HCT116 (cell line): ENCODE measurements at places on chromosomes 1 and 21. TPM values are rescaled to one million over a fixed set of nuclear protein-coding genes. Genes with fewer than 3 reads are reported as not detected.
A peak's percentile ranks its signal among the peaks of the same experiment; 100 is the strongest.

Gene RAB42
- not detected for total RNA-seq

Gene IGSF5
- total RNA-seq, result not detected

- no peak for DNase-seq
- peaks cover 28% of the 10 kb centered on the region for H3K4me1 ChIP-seq
- H3K4me3 ChIP-seq, result peak overlapping the region; percentile 94
- no peaks in the 10 kb centered on the region for H3K36me3 ChIP-seq
These were observed 1.2 kb downstream of the CAMK2N1 start for GRCh38 chr1:20484519-20485462.

- no peak overlapping the region for H3K4me3 ChIP-seq
- H3K27ac ChIP-seq, result no peak overlapping the region
- H3K4me1 ChIP-seq, result peaks cover 7% of the 10 kb centered on the region; the same call in 1 of the 2 replicates
- no peaks in the 10 kb centered on the region for H3K36me3 ChIP-seq
- DNase-seq, result no peak
These were observed 94.5 kb downstream of the SYT2 start for GRCh38 chr1:202615501-202616354.

- H3K4me3 ChIP-seq, result no peak overlapping the region
- H3K27me3 ChIP-seq, result no peaks in the 10 kb centered on the region
- no peak for DNase-seq
- no peaks in the 10 kb centered on the region for H3K36me3 ChIP-seq
- H3K27ac ChIP-seq, result no peak overlapping the region
These were observed 41.9 kb downstream of the WNT9A start for GRCh38 chr1:227905573-227906487.

DNA sequence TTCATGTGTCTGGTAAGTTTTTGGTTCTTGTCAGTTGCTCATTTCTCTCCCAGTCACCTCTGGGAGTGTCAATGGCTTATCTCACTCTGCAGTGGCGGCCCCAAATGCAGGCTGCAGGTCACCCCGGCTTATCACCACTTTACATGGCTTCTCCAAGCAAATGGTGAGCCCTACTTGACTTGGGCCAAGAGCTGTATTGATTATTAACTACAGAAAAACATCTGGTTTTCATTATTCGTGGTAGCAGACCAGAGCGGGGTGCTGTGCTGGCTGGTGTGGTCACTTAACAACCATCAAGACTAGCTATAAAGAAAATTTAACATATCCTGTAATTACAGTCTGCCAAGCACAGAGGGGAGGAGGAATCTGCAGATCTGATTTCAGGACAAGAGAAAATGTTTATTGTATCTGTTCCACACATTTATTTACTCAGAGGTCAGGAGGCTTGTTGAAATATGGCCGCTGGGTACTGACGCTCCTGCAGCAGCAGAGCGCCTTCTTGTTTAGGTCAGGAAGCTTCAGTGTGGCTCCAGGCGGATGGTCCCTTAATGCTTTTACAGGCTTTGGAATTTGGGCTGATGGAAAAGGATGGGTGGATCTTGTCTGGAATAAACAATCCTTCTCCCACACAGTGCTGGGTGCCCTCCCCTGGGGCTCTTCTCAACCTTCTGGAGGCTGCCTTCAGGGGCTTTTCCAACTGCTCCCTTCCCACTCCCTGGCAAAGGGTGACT is 87.8 kb downstream of the HLX start:
- H3K4me1 ChIP-seq, result no peaks in the 10 kb centered on the region
- no peak overlapping the region for H3K4me3 ChIP-seq
- no peak overlapping the region for H3K27ac ChIP-seq

GRCh38 chr1:206885341-206886060 is 11.7 kb upstream of the IL24 start:
- H3K27ac ChIP-seq, result no peak overlapping the region
- H3K4me1 ChIP-seq, result no peaks in the 10 kb centered on the region
- no peak for DNase-seq
- no peaks in the 10 kb centered on the region for H3K27me3 ChIP-seq

DNA sequence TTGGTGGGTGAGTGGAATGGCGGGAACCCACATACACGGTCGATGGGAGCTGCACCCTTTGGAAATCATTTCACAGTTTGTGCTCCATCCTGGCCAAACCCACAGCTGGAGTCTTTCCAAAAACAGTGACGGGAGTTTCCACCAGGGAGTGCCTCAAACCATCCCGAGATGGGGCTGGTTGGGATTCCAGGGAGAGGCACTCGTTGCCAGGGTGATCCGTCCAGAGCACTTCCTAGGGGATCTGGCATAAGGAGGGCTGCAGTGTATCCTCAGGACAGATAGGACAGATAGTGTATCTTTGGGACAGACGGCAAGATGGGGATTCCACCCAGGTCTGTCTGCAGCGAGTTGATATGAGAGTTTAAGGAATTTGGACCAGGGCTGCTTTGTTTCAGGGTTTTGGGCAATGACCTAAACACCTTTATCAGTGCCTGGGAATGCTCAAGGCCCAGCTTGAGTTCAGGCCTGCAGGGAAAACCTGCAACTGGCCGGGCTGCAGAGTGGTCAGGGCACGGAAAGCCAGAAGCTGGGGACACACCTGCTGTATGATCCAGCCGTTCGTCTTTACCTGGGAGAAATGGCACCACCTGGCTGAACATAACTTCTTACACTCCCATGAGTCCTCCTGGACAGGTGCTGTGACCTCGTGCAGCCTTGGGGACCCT is 3.4 kb upstream of the POFUT2 start:
- H3K27me3 ChIP-seq, result no peaks in the 10 kb centered on the region
- H3K4me1 ChIP-seq, result peaks cover 25% of the 10 kb centered on the region
- no peak overlapping the region for H3K27ac ChIP-seq
- no peak for DNase-seq
- no peak overlapping the region for H3K4me3 ChIP-seq
- no peaks in the 10 kb centered on the region for H3K36me3 ChIP-seq

- H3K4me1 ChIP-seq, result no peaks in the 10 kb centered on the region; the same call in 1 of the 2 replicates
- no peak overlapping the region for H3K4me3 ChIP-seq
- H3K36me3 ChIP-seq, result no peaks in the 10 kb centered on the region
These were observed 106.8 kb downstream of the EPHB2 start for GRCh38 chr1:22817462-22817861.

DNA sequence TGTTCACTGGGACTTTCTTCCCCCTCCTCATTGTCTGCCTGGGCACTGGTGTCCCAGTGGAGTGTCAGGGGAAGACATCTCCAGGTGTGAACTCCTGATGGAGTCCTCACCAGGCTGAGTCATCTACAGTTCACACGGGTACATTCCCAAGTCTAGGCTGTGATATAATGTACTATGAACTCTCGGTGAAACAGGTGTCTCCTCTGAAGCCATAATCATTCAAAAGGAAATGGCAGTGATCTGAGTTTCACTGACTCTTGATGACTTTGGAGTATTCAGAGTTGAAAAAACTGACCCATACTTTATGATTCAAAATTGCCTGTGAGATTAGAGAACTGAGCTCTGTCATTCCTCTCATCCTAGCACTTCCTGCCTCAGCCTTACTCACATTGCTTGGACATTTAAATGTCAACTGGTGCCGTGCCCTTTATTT is 9.1 kb downstream of the LAMC2 start:
- peak overlapping the region; percentile 5; the same call in 1 of the 2 replicates for H3K4me3 ChIP-seq
- H3K36me3 ChIP-seq, result no peaks in the 10 kb centered on the region
- H3K27me3 ChIP-seq, result no peaks in the 10 kb centered on the region
- peak; percentile 23 for DNase-seq
- H3K4me1 ChIP-seq, result peaks cover 8% of the 10 kb centered on the region

DNA sequence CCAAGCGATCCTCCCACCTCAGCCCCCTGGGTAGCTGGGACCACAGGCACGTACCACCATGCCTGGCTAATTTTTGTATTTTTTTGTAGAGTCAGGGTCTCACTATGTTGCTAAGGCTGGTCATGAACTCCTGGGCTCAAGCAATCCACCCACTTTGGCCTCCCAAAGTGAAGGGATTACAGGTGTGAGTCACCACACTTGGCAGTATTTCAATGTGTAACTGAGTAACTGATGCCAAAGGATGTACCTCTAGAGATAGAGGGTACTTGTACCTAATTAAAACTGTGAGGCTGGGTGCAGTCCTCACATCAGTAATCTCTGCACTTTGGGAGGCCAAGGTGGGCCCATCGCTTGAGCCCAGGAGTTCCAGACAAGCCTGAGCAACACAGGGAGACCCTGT is 258.7 kb upstream of the DMRTA2 start:
- no peaks in the 10 kb centered on the region for H3K27me3 ChIP-seq
- no peak overlapping the region for H3K27ac ChIP-seq
- no peaks in the 10 kb centered on the region for H3K36me3 ChIP-seq
- H3K4me3 ChIP-seq, result no peak overlapping the region
- peak; percentile 8 for DNase-seq

DNA sequence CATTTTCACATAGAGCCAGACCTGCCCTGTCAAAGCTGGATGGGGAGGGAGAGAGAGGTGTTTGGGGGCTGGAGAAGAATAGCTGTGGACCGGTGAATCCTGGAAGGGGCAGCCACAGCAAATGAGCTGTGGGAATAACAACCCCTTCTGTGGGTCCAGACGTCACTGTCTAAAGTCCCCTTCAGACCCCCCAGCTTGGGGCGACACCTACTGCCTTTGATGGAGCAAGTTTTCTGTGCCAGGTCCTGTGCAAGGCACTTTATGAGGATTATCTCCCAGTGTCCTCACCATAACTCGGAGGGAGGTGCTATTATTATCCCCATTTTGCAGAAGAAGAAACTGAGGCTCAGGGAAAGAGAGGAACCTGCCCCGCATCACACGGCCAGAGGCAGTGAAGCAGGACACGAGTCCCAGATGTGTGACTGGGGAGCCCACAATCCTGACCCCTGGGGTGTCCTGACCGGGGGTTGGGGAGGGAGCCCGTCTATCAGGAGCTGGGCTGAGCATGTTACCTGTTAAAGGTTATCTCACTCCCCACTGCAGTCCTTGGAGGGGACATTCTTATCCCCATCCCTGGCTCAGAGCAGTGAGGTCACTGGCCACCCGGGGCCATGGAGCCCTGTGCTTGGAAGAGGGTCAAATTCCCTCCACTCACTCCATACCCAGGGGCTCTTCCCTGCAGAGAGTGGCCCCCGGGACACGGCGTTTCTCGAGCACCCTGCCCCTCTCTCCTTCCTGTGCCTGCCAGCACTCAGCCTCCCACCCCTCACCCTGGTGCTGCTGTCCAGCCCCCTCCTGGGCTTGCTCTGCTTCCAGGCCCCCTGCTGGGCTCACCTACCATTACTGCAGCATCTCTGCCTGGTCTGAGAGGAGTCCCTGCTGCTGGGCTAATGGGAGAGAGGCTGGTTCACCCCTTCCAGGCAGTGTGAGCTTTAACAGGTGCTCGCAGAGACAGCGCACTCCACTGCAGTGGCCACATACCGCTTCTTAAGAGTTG is 132.9 kb downstream of the PTPRU start:
- H3K27me3 ChIP-seq, result peaks cover 22% of the 10 kb centered on the region
- H3K27ac ChIP-seq, result no peak overlapping the region
- no peaks in the 10 kb centered on the region for H3K36me3 ChIP-seq
- no peak for DNase-seq
- no peaks in the 10 kb centered on the region for H3K4me1 ChIP-seq
- H3K4me3 ChIP-seq, result no peak overlapping the region

DNA sequence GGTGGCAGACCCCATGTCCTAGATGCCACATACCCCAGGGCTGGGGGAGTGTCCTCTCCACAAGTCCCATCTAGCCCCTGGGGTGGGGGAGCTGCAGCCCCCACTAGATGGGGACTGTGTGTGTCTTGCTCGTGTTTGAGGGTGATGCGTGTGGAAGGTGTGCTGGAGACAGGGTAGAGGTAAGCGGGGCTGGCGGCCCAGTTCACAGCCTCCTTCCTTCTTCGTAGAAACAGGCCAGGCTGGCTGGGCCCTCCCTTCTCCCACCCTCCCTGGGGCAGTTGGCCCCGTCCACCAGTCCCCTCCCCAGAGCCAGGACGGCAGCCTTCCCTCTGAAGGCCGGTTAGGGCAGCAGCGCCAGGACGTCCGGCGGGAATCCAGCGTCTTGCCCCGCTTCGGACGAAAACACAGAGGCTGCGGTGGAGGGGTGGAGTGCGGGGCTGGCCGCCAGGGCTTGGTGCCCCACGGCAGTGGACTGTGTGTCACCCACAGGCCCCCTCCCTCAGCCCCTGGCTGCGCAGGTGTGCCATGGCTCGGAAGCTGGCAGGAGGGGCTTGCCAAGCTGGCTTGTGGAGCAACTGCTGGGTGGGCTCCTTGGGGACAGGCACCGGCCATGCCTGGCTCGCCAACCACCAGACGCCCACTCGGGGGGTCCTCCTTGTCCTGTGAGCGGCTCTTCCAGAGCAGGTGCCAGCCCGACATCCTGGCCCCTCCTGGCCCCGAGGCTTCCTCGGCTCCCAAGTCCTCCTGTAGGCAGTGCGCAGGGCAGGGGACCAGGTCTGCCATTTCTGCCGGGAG is 3.6 kb downstream of the PRDM16 start:
- no peaks in the 10 kb centered on the region for H3K36me3 ChIP-seq
- H3K4me1 ChIP-seq, result no peaks in the 10 kb centered on the region
- no peak for DNase-seq
- H3K4me3 ChIP-seq, result no peak overlapping the region

DNA sequence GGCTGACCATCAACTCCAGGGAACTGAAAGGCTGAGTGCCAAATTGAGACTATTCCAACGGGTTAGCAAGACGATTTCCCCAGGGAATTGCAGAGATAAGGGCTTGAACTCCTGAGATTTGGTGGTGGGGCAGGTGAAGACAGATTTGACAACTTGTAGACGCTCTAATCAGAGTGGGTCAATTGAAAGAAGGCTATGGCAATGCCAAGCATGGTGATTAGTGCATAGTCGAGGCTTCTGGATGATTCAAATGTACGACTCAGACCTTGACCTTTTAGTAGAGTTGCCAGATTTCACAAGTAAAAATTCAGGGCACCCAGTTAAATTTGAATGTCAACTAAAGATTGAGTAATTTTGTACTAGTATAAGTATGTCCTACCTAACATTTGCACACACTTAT is 302.1 kb upstream of the SPAG17 start:
- no peaks in the 10 kb centered on the region for H3K4me1 ChIP-seq
- H3K27ac ChIP-seq, result no peak overlapping the region
- DNase-seq, result no peak
- no peak overlapping the region for H3K4me3 ChIP-seq

DNA sequence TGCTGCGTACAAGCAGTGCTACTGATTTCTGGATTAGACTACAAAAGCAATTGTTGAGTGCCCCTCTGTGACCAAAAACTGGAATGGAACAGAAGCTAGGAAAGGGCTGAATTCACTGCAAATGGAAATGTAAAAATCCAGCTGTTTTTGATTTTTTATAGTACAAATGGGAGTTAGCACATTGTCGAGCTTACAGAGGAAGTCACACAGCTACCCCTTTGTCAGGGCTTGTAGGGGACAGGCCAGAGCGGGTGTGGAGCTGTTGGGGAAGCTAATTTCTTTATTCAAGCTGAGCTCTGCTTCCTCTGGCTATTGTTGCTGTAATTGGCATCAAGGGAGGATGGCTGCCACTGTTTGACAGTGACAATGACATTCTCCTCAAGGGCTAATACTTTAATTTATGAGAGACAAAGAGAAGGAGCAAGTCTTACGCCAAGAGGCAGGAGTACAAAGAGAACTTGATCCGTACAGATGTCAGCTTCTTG is 96.1 kb downstream of the SLC35F3 start:
- no peaks in the 10 kb centered on the region for H3K36me3 ChIP-seq
- H3K4me3 ChIP-seq, result no peak overlapping the region
- DNase-seq, result no peak
- no peaks in the 10 kb centered on the region for H3K27me3 ChIP-seq
- no peak overlapping the region for H3K27ac ChIP-seq
